Activated T-helper 1 cell treated with anti-CD3 and anti-CD28 coated beads, Interleukin-2, amount 50 U/mL, for 16 hours (primary cell): ENCODE measurements at places on chromosomes 3 and 15.
A peak's percentile ranks its signal among the peaks of the same experiment; 100 is the strongest.

DNA sequence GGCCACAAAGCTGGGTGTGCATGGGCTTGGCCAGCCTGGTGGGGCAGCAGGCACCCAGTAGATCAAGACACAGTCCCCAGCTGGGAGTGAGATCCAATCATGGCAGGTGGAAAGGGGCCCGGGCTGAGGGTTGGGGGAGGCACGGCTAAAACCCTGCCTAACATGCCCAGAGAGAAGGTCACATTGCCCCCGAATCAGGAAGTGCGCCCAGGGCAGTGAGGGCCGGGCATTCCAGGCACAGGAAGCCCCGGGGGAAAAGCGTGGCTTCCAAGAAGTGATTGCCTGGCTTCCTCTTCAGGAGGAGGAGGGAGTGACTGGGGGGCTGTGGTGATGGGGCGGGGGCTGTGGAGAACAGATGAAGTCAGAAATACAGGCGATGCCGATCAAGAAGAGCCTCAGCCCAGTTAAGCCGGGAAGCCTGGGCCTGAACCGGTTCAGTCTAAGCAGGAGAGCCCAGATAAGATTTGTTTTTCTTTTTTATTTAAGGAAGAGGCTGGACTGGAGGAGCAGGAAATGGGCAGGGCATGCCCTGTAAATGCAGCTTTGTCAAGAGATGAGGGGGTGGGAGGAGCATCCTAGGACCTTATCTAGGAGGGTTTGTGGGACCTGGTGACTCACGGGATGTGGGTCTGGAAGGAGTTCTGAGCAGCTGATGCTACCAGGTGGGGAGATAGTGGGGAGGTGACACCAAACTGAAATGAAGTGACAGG is 83.9 kb downstream of the CHSY1 start:
- DNase-seq = peak; percentile 21

DNA sequence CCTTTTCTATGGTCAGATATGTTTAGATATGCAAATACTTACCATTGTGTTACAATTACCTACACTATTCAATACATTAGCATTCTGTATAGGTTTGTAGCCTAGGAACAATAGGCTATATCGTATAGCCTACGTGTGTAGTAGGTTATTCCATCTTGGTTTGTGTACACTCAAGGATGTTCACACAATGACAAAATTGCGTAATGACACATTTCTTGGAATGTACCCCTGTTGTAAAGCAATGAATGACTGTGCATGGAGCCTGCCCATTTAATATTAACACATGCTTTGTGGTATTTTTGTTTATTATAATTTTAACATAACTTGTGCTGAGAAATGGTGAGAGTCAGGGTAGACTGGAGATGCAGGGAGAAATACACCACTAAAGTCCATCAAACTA is 154.9 kb downstream of the LEKR1 start:
- no peak for DNase-seq

DNA sequence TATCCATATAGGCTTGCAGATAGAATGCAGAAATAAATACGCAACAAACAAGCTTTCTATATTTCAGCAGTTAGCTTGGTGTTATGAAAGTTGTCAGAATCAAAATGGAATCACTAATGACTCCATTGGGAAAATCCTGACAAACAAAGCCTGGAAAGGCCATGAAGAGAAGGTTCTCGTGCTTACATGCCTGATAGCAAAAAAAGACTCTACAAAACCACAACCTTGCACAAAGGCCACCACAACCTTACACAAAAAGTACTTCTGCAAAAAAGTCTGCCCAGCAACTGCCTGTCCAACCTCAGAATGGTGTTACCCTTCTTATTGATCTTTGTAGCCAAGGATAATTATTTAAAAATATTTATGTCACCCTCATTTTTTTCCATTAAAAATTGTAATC is 14.4 kb upstream of the PLSCR1 start:
- DNase-seq = no peak

GRCh38 chr3:16534640-16535262 is 21.3 kb upstream of the RFTN1 start:
- DNase-seq = no peak

DNA sequence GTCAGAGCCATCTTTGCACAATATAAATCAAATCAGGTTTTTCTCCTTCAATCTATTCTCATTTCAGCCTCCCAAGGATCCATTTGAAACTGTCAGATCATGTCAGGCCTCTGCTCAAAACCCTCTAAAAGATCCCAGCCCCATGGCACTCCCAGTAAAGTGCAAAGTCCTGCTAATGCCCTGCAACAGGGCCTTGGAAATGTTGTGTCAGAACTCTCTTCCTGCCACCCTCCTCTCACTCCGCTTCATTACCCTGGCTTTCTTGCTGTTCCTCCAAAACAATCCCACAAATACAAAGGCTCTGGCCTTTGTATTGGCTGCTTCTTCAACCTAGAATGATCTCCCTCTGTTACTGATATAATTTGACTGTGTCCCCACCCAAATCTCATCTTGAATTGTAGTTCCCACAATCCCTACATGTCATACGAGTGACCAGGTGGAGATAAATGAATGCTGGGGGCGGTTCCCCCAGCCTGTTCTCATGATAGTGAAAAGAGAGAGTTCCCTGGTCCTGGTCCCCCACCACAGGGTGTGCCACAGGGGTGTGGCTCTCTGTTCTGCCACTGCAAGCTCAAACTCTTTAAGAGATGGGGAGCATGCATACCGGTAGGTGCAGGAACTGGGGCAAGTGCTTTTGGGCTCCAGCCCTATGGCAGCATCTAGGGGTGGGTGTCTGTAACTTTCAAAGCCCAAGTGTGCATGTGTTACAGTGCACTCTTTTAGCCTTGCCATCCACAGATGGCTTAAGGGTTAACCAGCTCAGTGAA is 22.9 kb upstream of the TRA2B start:
- DNase-seq = no peak

DNA sequence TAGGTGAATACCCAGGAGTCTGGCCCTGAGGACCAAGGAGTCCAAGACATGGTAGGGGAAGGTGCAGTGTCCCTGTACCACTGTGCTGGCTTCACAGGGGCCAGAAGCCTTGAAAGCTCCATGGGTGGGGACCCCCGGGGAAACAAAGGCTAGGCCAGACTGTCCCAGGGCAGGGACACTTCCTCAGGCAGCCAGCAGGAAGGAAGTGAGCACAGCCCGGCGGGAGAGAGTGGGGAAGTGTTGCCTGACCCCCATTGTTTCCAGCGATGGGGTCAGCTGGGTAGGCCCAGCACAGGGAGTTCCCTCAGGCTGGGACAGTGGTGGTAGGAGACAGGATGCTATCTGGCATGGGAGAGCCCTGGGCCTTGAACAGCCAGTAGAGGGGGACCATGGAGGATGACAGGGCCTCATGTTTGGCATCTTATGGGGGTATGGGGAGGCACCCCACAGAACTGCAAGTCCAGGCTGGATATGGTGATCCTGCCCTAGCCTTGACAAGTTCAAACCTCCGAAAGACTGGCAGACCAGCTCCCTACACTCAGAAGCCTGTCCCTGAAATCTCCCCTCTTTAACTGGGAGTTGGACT is 1.2 kb upstream of the HYAL2 start:
- no peak for DNase-seq

GRCh38 chr15:95254263-95254662 is 1022.9 kb downstream of the MCTP2 start:
- DNase-seq = no peak

DNA sequence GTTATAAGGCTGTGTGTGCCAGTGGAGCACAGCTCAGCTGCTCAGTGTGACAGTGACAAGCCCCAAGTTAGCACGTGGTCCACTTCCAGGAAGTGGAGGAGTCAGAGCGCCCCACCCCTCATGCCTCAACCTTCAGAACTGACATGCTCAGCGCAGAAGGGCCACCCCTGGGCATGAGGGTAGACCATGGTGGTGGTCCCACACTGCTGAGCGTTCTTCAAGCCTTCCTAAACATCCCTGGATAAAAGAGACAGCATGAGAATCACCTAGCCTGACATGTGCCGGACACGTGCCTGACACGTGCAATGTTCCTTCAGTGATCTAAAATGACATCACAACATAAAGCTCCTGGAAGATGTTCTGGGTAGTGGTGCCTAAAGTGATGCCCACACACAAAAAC is 16.8 kb downstream of the ATP10A start:
- peak; percentile 53 for DNase-seq

DNA sequence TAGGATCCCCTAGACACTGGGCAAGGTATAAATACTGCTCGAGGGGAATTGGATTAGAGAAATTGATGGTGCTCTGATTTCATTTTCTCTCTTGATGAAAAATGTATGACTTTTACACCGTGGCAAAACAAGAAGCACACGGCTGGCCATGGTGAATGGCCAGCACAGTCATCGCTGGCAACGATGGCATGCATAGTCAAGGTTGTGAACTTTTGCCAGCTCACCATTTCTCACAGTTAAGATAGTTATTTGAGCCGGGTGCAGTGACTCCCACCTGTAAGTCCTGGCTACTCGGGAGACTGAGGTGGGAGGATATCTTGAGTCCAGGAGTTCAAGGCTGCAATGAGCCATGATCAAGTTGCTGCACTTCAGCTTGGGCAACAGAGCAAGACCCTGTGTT is 95.4 kb downstream of the HMG20A start:
- no peak for DNase-seq

GRCh38 chr3:177465257-177465642 is 268.0 kb upstream of the TBL1XR1 start:
- DNase-seq = no peak

- no peak for DNase-seq
Measured at GRCh38 chr15:25532269-25533140, 93.7 kb upstream of the UBE3A start.

DNA sequence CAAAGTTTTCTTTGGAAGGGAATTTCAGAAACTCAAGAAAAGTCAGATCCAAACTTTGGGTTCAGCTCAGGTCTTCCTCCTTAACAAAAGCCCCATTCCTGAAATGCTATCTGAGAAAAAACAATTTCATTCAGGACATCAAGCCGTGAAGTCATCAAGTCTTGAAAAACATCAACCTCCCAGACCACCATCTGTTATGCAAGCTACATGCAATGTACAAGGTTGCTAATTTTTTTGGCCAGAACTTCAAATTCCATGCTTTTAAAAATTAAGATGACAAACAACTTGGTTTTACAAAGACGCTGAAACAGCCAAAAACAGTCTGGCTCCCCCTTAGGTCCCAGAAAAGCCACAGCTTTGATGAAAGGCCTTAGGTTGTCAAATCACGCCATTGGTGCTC is 53.9 kb upstream of the WNT5A start:
- DNase-seq = no peak

GRCh38 chr3:46135475-46135874 is 72.6 kb downstream of the CCR1 start:
- no peak for DNase-seq

GRCh38 chr3:25589104-25589782 is 75.5 kb downstream of the TOP2B start:
- no peak for DNase-seq

DNA sequence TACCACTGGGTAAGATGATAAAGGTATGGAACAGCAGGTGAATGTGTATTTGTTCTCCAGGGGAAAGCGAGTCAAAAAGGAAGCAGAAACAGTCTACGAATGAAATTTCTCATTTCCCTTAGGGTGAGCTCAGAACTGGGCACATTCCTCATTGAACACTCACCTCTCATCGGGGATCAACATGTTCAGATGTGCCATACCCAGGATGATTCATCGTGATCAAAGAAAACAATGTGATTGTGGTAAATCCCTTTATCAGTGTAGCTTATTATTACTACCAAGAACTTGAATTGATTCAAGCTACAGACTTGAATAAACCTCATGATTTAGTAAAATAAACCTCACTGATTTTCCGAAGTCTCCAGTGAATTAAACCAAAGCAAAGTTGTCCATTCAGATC is 72.1 kb downstream of the GJD2 start:
- DNase-seq = no peak

- no peak for DNase-seq
Measured at GRCh38 chr3:119400466-119400865, 62.9 kb downstream of the TMEM39A start.

GRCh38 chr15:61049934-61050333 is 179.2 kb downstream of the RORA start:
- DNase-seq = no peak

DNA sequence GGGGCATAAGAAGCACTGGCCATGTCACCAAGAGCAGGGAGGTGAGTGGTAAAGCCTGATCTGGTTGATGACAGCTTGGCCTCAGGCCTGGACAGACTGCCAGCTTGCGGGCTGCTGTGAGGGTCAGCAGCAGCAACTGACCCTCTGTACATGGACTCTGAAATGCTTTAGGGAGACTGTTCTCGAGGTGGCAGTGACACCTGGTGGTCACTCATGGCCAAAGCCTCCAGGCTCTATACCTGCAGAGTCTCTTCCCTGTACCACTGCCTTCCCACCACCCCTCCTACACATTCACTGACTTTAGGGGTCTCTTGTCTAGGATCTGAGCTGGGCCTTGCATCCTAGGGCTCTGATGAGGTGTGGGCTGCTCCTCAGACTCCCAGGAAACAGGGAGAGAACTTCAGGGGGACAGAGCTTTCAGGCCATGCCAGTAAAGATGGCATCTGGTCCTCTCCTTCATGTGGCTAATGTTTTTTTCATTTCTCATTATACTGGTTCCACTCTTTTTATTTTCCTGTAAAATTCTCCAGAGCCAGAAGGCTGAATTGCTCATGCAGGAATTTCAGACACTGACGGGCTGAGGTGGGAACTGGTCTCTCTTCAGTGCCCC is 17.2 kb upstream of the TIMP4 start:
- no peak for DNase-seq

GRCh38 chr15:65957451-65957850 is 88.2 kb downstream of the RAB11A start:
- no peak for DNase-seq

DNA sequence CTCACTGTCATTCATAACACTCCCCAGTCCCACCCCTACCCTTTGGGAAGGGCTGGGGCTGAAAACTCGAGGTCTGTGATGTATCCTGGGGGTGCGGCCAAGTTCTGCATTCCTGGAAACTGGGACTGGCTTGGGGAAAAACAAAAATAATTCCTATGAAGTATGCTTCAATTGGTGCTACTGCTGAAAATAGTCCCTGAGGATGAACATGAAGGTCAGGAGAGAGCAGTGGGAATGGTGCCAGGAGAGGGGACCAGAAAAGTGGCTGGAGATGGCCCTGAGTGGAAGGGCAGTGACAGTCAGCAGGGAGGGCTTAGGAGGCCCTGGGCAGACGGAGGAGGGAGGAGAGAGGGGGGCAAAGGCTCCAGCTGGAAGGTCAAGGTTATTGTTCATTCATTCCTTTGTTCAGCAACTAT is 4.8 kb upstream of the ISLR start:
- no peak for DNase-seq

DNA sequence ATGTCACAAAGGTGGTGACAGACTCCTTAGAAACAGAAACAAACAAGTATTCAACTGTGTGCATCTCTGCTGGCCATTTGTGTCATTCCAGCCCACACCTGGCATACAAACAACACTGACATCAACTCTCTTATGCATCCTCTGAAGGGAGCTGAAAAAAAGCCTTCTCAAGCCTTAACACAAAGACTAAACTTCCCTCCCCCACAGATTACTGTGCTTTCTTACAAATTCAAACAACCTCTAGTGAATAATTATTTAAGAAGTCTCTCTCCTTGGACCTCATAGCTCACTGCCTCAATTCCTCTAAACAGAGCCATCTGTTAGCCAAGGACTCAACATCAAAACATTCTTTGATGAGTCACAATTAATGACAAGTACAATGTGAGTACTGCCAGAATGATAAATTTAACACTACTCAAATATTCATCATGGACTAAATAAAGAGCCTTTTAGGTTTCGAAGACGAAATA is 132.1 kb downstream of the WDR76 start:
- DNase-seq = no peak

GRCh38 chr15:48803877-48804276 is 7.0 kb downstream of the CEP152 start:
- no peak for DNase-seq
